ENCODE measurements at places on chromosomes 13 and 19. TPM values are rescaled to one million over a fixed set of nuclear protein-coding genes. Genes with fewer than 3 reads are reported as not detected.

Gene LYPD5
- total RNA-seq: 1.9 TPM

Gene ACP5
- 13.1 TPM for total RNA-seq

GRCh38 chr19:28402701-28403290 lies 810.2 kb downstream of the UQCRFS1 start:
- DNase-seq: no peak

GRCh38 chr13:34430294-34430693 lies 511.8 kb upstream of the NBEA start:
- no peak for DNase-seq
